ENCODE measurements at places on chromosomes 3 and 15.

- no peak for DNase-seq
These were observed 28.5 kb upstream of the POLG start for GRCh38 chr15:89363133-89363532.

GRCh38 chr3:175179055-175179454, 319.9 kb downstream of the NAALADL2 start:
- DNase-seq: no peak

- no peak for DNase-seq
These were observed 53.4 kb downstream of the ITPR1 start for GRCh38 chr3:4546346-4547178.

GRCh38 chr3:149378478-149379309, 1.2 kb upstream of the TM4SF1 start:
- no peak for DNase-seq

- DNase-seq: no peak
These were observed 108.2 kb downstream of the TP63 start for GRCh38 chr3:189739378-189739777.

DNA sequence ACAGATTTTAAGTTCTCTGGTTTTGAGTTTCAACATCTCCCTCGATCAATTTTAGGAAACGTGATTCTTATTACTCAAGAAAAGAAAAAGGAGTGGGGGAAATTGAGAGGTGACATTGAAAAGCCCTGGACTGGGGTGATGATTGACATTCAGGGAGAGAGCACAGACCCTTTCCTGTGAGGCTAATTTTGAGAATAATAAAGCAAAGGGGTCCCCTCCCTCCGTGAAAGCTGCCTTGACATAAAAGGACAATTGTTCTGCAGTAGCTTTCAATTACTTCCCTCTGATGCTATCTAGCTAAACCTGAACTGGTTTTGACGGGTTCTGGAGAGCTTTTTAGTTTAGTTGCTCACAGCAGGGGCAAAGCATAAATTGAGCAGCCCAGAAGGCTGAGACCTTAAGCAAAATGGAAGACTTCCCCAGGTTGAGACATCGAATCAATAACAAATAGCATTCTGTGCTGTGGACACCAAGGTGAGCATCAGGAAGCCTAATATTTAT, 14.4 kb upstream of the CMTM8 start:
- no peak for DNase-seq

- no peak for DNase-seq
These were observed 231.3 kb downstream of the KCNMB2 start for GRCh38 chr3:178767581-178767980.

- no peak for DNase-seq
These were observed 370.3 kb upstream of the TPM1 start for GRCh38 chr15:62672268-62672667.

Measured in GM19239 (cell line).